ENCODE measurements at places on chromosomes 13 and 19. TPM values are rescaled to one million over a fixed set of nuclear protein-coding genes. Genes with fewer than 3 reads are reported as not detected.

LRRC63 gene
- not detected for total RNA-seq

NBEA gene
- total RNA-seq = 4.6 TPM

PPM1N gene
- total RNA-seq = 0.42 TPM

KIR3DL2 gene
- total RNA-seq = not detected

PLIN4 gene
- 1.4 TPM for total RNA-seq

ZNF575 gene
- 0.81 TPM for total RNA-seq

LHB gene
- not detected for total RNA-seq

RDH8 gene
- not detected for total RNA-seq

VPS36 gene
- total RNA-seq = 42.8 TPM

PNMA8C gene
- total RNA-seq = not detected

MAMSTR gene
- 0.22 TPM for total RNA-seq

ZNF780A gene
- 14.0 TPM for total RNA-seq

TNFSF9 gene
- 6.2 TPM for total RNA-seq

PPP1R15A gene
- total RNA-seq = 207 TPM

PSG6 gene
- total RNA-seq = not detected

ZNF112 gene
- total RNA-seq = 5.4 TPM

TARM1 gene
- total RNA-seq = not detected
